ENCODE measurements at places on chromosomes 12 and 14. TPM values are rescaled to one million over a fixed set of nuclear protein-coding genes. Genes with fewer than 3 reads are reported as not detected.

Gene AICDA
- total RNA-seq = not detected

DNA sequence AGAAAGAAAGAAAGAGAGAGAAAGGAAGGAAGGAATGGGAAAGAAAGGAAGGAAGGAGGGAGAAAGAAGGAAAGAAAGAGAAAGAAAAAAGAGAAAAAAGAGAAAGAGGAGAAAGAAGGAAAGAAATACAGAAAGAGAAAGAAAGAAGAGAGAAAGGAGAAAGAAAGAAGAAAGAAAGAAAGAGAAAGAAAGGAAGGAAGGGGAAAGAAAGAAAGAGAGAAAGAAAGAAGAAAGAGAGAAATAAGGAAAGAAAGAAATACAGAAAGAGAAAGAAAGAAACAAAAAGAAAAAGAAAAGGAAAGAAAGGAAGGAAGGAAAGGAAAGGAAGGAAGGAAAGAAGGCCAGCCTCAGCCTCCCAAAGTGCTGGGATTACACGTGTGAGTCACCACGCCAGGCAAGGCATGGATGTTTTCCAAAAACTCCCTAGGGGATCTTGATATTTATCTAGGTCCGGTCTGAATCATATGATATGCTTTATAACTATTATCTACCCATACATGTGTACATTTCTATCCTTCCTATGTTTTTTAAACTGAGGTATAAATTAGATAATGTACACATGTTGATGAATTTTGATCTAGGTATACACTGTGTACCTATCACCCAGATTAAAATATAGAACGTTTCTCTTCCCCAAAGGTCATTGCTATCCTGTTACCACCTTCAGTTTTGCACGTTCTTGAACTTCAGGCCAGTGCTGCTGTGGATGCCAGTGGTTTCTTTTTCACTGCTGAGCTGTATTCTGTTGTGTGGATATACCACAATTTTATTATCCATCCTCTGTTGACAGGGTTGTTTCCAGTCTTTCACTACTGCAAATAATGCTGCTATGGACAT lies 177.9 kb downstream of the RBM19 start:
- no peak overlapping the region for H3K27ac ChIP-seq
- DNase-seq = no peak
- no peaks in the 10 kb centered on the region for H3K4me1 ChIP-seq
- no peak overlapping the region for H3K4me3 ChIP-seq
- no peaks in the 10 kb centered on the region for H3K27me3 ChIP-seq

DNA sequence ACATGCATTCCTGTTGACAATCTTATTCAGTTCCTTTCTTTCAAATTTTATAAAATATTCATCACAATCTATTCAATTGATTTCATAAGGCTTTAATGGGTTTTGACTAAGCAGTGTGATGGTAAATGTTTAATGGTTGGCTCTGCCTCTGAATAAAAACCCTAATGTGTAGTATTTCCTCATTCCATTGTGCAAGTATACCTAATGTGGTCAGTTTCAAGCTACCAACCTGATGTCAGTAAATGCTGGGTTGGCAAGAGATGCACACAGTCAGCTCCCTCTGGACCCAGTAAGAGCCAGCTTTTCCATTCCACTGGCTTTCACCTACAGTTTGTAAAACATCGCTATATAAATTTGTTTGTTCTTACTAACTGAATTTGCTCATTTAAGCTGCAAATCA lies 53.9 kb downstream of the METTL25 start:
- no peak overlapping the region for H3K4me3 ChIP-seq
- no peaks in the 10 kb centered on the region for H3K27me3 ChIP-seq

DNA sequence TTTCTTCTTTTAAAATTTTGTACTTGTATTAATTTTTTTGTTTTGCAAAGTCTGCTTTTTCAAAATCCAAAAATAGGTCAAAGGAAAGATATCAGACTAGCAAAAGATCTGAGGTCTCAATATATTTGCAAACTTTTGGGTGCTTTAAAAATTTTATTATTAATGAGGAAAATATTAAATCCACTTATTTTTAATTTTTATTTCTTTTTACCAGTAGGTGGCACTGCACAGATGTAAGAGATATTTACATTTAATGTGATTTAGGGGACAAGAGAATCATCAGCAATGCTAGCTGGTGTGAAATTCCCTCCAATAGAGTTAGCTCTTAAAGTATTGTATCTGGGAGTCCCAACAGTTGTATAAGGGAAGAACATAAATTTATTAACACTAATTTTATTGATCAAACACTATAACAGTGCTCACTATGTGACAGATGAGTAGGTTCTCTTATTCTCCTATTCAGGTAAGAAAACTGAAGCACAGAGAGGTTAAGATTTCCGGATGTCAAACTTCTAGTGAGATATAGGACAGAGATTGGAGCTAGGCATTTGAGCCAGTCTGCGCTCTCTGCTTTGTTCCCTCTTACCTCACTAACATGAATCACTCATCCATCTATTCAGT lies 30.5 kb downstream of the ALX1 start:
- H3K27me3 ChIP-seq = no peaks in the 10 kb centered on the region
- H3K4me1 ChIP-seq = no peaks in the 10 kb centered on the region
- H3K4me3 ChIP-seq = no peak overlapping the region
- H3K36me3 ChIP-seq = no peaks in the 10 kb centered on the region

DNA sequence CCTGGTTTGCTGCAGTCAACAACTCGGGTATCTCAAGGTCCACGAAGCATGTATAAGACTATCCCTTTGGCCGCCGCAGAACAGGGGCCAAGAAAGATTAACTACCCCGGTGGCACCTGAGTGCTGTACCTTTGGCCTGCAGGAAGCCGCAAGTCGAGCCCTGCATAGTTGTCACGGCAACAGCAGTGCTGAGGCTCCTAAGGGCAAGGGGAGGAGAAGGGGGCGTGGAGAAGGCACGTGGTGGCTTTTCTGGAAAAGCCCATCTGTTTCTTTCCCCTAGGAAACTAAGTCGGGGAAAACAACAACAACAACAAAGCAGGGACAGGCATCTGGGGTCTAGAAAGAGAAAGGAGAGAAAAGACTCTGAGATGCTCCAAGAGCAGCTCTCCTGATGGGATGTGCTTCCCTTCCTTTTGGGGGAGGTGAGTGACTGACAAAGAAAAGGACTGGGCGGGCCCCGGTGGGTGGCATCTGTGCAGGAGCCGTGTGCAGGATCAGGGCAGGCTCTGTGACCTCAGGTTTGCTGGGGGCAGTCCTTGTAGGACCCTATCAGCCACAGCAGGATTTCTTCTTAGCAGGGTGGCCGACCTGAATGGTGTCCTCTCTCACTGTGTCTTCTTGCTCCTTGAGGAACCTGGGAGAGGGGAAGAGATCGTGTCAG lies 123.9 kb downstream of the PRMT8 start:
- no peak overlapping the region for H3K27ac ChIP-seq
- H3K27me3 ChIP-seq = no peaks in the 10 kb centered on the region
- DNase-seq = no peak

Gene TAS2R31
- 21.3 TPM for total RNA-seq

DNA sequence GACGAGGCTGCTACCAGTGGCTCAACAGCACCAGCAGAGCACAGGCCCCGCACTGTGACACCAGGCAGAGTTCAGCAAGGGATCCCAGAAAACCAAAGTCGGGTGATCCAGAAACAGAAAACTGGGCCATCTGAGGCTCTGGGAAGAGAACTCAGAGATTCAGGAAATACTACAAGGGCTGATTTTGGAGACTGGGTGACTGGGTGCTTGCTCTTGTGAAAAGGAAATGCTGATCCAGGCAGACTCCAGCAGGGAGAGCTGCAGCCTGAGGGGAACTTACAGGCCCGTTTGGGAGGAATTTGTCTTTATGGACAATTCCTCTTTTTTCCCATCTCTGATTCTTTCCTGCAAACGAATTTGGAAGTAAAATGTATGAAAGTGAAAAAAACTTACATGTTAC lies 28.2 kb downstream of the FOXN3 start:
- H3K27ac ChIP-seq = no peak overlapping the region
- no peak for DNase-seq
- no peak overlapping the region for H3K4me3 ChIP-seq
- peaks cover 8% of the 10 kb centered on the region for H3K4me1 ChIP-seq
- H3K27me3 ChIP-seq = no peaks in the 10 kb centered on the region

DNA sequence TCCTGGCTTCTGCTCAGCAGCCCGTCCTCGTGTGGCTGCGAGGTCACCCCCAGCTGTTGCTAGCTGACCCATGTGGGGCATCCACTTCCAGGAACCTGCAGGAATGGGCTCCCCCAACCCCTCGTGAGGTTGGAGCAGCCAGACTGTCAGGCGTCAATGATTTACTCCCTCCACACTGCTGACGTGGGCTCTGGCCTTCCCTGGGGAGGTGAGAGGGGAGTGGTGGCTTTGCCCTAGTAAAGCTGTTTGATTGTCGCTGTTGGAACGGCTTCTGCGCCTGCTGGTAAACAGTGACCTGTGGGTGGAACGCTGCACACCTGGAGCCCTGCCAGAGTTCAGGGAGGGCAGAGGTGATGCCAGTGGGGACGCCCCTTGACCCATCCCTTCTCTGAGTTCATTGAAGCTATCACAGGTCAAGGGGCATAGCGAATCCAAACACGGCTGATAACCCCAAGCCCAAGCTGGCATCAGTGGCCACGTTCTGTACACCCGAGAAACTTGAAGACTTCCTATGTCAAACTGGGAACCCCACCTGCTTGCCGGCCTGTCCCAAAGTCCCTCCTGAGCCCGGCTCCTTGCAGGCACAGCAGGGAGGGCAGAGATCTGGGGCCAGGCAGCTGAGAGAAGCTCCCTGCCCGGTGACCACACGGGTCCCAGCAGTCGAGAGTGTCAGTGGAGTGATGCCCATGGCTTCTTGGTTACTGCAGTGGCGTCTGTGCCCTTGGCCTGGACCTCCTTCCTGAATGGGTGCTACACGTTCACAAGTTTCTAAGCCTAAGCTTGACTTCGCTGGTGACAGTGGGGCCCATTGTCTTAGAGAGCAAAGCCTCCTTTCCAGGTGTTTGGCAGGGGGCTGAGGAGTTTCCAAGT lies 2.7 kb downstream of the ASPG start:
- peaks cover 3% of the 10 kb centered on the region for H3K4me1 ChIP-seq
- no peak overlapping the region for H3K27ac ChIP-seq
- peak; percentile 14 for DNase-seq
- H3K4me3 ChIP-seq = no peak overlapping the region
- H3K27me3 ChIP-seq = no peaks in the 10 kb centered on the region

Gene NAA25
- total RNA-seq = 57.4 TPM

GRCh38 chr14:75220156-75220555 lies 43.7 kb upstream of the TMED10 start:
- DNase-seq = no peak
- H3K27me3 ChIP-seq = no peaks in the 10 kb centered on the region
- H3K4me1 ChIP-seq = no peaks in the 10 kb centered on the region
- no peaks in the 10 kb centered on the region for H3K36me3 ChIP-seq
- no peak overlapping the region for H3K27ac ChIP-seq
- no peak overlapping the region for H3K4me3 ChIP-seq

DNA sequence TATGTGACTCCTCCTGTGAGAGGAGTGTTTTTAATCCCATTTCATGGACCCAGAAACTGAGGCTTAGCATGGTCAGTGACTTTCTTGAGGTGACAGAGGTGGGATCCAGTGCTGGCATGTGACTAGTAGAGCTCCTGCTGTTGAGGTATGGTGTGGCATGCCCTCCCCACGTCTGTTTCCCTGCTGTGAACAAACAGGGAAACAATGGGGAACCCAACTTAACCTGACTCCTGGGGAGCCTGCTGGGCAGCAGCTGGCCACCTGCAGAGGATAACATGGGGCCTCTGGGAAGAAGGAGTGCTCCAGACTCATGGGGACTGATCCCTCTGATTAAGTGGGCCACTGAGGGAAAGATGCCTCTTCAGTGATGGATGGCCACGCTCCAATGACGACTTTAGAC lies 114.0 kb downstream of the BEGAIN start:
- H3K27me3 ChIP-seq = no peaks in the 10 kb centered on the region
- H3K4me1 ChIP-seq = no peaks in the 10 kb centered on the region
- H3K27ac ChIP-seq = no peak overlapping the region
- no peak for DNase-seq
- no peak overlapping the region for H3K4me3 ChIP-seq
- no peaks in the 10 kb centered on the region for H3K36me3 ChIP-seq

DNA sequence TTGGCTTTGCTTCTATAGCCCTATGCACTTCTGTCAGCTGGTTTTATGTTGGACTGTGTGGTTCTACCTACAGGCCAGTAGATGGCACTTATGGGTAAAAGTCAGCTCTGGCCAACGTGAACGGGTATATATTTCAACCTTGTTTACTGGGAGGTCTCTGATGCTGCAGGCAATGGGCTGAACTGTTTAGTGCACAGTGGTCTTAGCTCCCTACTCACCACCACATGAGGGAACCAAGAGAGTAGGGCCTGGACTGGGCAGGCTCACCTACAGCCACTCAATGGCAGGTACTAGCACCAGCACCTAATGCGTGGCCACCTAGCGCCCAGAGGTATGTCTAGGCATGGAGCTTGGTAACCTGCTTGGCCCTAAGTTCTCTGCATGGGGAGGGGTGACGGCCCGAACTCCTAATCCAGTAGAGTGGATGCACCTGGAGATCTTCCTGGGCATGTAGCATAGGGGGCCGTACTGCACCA lies 481.8 kb downstream of the TMEM117 start:
- H3K4me1 ChIP-seq = no peaks in the 10 kb centered on the region
- no peaks in the 10 kb centered on the region for H3K36me3 ChIP-seq
- no peak for DNase-seq
- H3K27ac ChIP-seq = no peak overlapping the region
- no peaks in the 10 kb centered on the region for H3K27me3 ChIP-seq

GRCh38 chr12:117144599-117144998 lies 45.4 kb upstream of the TESC start:
- H3K27me3 ChIP-seq = no peaks in the 10 kb centered on the region
- no peak overlapping the region for H3K4me3 ChIP-seq
- no peaks in the 10 kb centered on the region for H3K36me3 ChIP-seq
- no peak overlapping the region for H3K27ac ChIP-seq
- no peak for DNase-seq

GRCh38 chr14:69675877-69676416 lies 64.6 kb downstream of the SUSD6 start:
- H3K4me3 ChIP-seq = no peak overlapping the region
- DNase-seq = no peak
- H3K36me3 ChIP-seq = no peaks in the 10 kb centered on the region
- no peaks in the 10 kb centered on the region for H3K27me3 ChIP-seq

GRCh38 chr14:33794791-33795305 lies 156.0 kb downstream of the EGLN3 start:
- H3K4me3 ChIP-seq = no peak overlapping the region
- H3K36me3 ChIP-seq = no peaks in the 10 kb centered on the region
- no peaks in the 10 kb centered on the region for H3K27me3 ChIP-seq
- H3K27ac ChIP-seq = no peak overlapping the region

GRCh38 chr12:5718680-5719079 lies 226.4 kb downstream of the ANO2 start:
- no peaks in the 10 kb centered on the region for H3K27me3 ChIP-seq
- H3K4me3 ChIP-seq = no peak overlapping the region
- no peaks in the 10 kb centered on the region for H3K36me3 ChIP-seq
- no peak for DNase-seq
- H3K4me1 ChIP-seq = no peaks in the 10 kb centered on the region

Gene HOXC5
- total RNA-seq = not detected

DNA sequence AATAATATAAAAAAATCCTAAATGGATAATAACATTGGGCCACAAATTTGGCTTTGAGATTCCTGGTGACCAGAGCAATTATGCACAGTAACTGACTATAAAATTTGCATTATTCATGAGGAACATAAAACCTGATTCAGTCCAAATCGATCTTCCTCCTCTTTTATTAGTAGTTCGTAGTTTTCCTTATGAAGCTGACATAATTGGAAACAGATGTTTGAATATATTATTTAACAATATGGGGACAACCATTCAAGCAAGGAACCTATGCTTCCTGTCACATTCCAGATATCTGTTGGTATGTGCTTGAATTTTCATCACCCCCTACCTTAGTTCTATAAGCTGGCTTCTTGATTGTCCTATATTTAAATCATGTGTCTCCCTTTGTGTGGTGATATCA lies 34.9 kb downstream of the CCDC175 start:
- H3K27ac ChIP-seq = no peak overlapping the region
- no peak overlapping the region for H3K4me3 ChIP-seq
- H3K27me3 ChIP-seq = no peaks in the 10 kb centered on the region
- no peaks in the 10 kb centered on the region for H3K36me3 ChIP-seq
- no peaks in the 10 kb centered on the region for H3K4me1 ChIP-seq

Measured in uterus (tissue), 4 donors.